ENCODE measurements at places on chromosomes 13 and 19. TPM values are rescaled to one million over a fixed set of nuclear protein-coding genes. Genes with fewer than 3 reads are reported as not detected.

Gene MAP4K1
- total RNA-seq = 1.4 TPM

GRCh38 chr19:1675633-1676350 lies 23.4 kb upstream of the TCF3 start:
- no peak for DNase-seq

GRCh38 chr19:3970313-3970807 lies 539 bp downstream of the DAPK3 start:
- no peak for DNase-seq

Gene KLHL26
- 2.5 TPM for total RNA-seq

- DNase-seq = peak; percentile 57
These were observed 93.4 kb downstream of the KCTD12 start for GRCh38 chr13:76792731-76793347.

Measured in A172 (cell line).